ENCODE measurements at places on chromosomes 1 and 21. TPM values are rescaled to one million over a fixed set of nuclear protein-coding genes. Genes with fewer than 3 reads are reported as not detected.

DNA sequence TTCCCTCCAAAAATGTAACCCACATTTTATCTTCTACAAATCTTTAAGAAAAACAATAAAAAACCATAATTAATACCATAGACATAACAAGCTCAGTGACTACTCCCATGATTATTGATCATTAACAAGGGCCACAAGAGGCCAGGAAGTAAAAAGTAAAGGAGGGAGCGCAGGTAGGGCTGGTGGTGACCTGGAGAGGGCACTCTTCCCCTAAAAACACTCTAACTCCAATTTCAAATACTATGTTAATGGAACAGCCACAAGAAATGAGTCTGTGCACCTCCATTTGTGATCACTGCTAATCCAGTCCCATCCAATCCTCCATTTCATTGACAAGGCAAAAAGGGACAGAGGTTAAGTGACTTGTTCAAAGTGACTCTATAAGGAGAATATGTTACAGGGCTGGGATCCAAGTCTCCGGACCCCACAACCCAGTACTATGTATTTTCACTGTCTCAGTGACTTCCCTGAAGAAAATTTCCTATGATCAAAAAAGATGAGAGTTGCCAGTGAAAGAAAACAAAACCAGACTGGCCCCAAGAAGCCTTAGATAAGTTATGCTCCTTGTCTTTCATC, 41.2 kb upstream of the CFAP298 start:
- H3K4me1 ChIP-seq, result no peaks in the 10 kb centered on the region
- H3K4me3 ChIP-seq, result no peak overlapping the region
- no peak for DNase-seq
- H3K27ac ChIP-seq, result no peak overlapping the region

GRCh38 chr1:167774710-167775109, 52.9 kb downstream of the MPZL1 start:
- no peak for DNase-seq
- peaks cover 2% of the 10 kb centered on the region for H3K36me3 ChIP-seq
- no peaks in the 10 kb centered on the region for H3K27me3 ChIP-seq
- H3K4me3 ChIP-seq, result no peak overlapping the region
- H3K4me1 ChIP-seq, result peaks cover 36% of the 10 kb centered on the region

The TINAGL1 gene
- total RNA-seq, result 1,250 TPM

The MTARC1 gene
- 3.7 TPM for total RNA-seq

DNA sequence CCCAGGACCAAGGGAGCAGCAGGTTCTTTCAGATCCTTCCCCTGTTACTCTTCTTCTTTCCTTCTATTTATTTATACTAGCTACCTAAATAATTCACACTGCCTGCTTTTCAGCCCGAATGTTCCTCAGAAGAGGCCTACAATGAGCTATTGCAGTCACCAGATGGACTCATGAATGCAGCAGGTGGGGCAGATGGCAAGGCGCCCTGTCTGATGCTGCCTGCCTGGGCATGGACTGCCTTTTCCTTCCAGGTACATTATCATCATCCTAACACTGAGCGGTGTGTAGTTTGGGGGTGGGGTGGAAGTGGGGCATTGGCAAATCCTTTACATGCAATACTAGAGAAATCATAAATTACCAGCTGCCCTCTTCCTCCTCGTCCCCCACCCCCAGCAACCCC, 17.6 kb downstream of the ESRRG start:
- no peak overlapping the region for H3K27ac ChIP-seq
- no peaks in the 10 kb centered on the region for H3K4me1 ChIP-seq
- no peak overlapping the region for H3K4me3 ChIP-seq
- H3K27me3 ChIP-seq, result no peaks in the 10 kb centered on the region
- DNase-seq, result no peak

- H3K4me3 ChIP-seq, result no peak overlapping the region
- DNase-seq, result no peak
- H3K27me3 ChIP-seq, result no peaks in the 10 kb centered on the region
- H3K27ac ChIP-seq, result no peak overlapping the region
These were observed 339.1 kb downstream of the NTNG1 start for GRCh38 chr1:107479865-107480350.

- H3K36me3 ChIP-seq, result no peaks in the 10 kb centered on the region
- H3K27me3 ChIP-seq, result no peaks in the 10 kb centered on the region
- H3K4me3 ChIP-seq, result no peak overlapping the region
- DNase-seq, result no peak
- H3K27ac ChIP-seq, result no peak overlapping the region
These were observed 111.5 kb downstream of the SEC16B start for GRCh38 chr1:177858332-177858821.

The TCHHL1 gene
- not detected for total RNA-seq

DNA sequence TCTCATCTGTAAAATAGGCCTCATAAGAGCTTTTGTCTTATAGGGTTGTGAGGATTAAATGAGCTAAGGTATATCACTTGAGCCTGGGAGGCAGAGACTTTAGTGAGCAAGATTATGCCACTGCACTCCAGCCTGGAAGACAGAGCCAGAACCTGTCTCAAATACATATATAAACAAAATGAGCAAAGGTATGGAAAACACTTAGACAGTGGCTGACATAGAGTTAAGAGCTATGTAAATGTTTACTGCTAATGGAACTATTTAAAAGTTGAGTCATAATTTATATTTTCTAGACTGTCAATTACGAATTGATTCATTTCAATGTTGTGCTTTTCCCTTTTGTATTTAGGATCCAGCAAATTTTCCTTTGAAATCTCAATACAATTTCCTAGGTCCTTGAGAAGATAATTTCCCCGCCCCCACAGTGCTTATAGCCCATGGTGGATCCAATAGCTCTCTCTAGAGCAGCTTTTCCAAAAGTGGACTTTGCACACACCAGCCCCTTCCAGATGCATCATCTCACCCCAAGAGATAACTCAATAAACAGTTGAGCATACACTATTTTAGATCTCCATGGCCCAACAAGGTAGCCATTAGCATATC, 21.8 kb upstream of the RUNX3 start:
- DNase-seq, result no peak
- H3K27me3 ChIP-seq, result no peaks in the 10 kb centered on the region
- H3K36me3 ChIP-seq, result no peaks in the 10 kb centered on the region
- H3K27ac ChIP-seq, result no peak overlapping the region
- no peak overlapping the region for H3K4me3 ChIP-seq
- no peaks in the 10 kb centered on the region for H3K4me1 ChIP-seq

DNA sequence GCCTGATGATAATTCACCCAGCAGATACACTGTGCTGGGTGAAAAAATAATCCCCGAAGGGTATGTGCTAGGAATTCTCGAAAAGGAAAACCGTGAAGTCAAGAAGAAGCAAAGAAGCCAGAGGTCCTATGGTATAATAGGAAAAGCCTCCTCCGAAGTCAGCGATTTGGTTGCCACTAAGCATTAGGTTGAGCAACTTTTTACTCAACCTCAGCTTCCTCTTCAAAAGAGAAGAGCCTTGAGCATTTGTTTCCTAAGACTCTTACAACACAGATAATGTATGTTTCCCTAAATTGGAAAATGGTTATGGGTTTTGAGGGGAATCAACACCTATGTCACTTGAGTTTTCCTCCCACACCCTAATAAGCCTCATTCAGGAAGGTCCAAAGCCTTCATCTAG, 21.3 kb upstream of the MNDA start:
- H3K27me3 ChIP-seq, result no peaks in the 10 kb centered on the region
- H3K27ac ChIP-seq, result no peak overlapping the region
- no peaks in the 10 kb centered on the region for H3K4me1 ChIP-seq
- no peaks in the 10 kb centered on the region for H3K36me3 ChIP-seq

The AADACL4 gene
- not detected for total RNA-seq

- no peaks in the 10 kb centered on the region for H3K27me3 ChIP-seq
- no peak overlapping the region for H3K27ac ChIP-seq
- no peaks in the 10 kb centered on the region for H3K36me3 ChIP-seq
- no peak overlapping the region for H3K4me3 ChIP-seq
- peaks cover 10% of the 10 kb centered on the region for H3K4me1 ChIP-seq
These were observed 22.4 kb upstream of the SAMD11 start for GRCh38 chr1:901108-901859.

GRCh38 chr1:67314696-67315095, 7.0 kb downstream of the IL12RB2 start:
- no peaks in the 10 kb centered on the region for H3K27me3 ChIP-seq
- H3K4me3 ChIP-seq, result no peak overlapping the region
- H3K27ac ChIP-seq, result no peak overlapping the region
- no peak for DNase-seq

GRCh38 chr21:44352253-44352860, 1.1 kb upstream of the TRPM2 start:
- no peaks in the 10 kb centered on the region for H3K27me3 ChIP-seq
- DNase-seq, result no peak
- H3K4me1 ChIP-seq, result no peaks in the 10 kb centered on the region
- peak overlapping the region; percentile 57 for H3K4me3 ChIP-seq
- H3K27ac ChIP-seq, result peak overlapping the region; percentile 49

DNA sequence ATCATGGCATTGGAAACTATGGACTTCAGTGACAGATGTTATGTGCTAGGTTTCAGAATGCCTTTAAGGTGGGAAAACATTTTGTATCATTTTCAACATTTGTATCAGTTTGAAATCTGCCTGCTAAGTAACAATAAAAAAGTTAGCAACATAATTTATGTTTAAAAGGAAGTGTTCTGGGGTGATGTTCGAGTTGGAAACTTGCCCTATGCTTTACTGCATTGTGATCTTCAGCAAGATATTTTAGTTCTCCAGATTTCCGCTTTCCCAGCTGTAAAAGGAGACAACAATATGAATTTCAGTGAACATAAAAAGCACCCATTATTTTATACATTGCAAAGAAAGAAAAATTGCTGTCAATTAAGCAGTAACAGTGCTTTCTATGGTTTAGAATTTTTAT, 187.4 kb downstream of the DISC1 start:
- H3K4me3 ChIP-seq, result no peak overlapping the region
- H3K27ac ChIP-seq, result no peak overlapping the region
- H3K36me3 ChIP-seq, result no peaks in the 10 kb centered on the region
- no peak for DNase-seq
- H3K4me1 ChIP-seq, result no peaks in the 10 kb centered on the region

The OR6K3 gene
- total RNA-seq, result not detected

The IFNLR1 gene
- 0.14 TPM for total RNA-seq

DNA sequence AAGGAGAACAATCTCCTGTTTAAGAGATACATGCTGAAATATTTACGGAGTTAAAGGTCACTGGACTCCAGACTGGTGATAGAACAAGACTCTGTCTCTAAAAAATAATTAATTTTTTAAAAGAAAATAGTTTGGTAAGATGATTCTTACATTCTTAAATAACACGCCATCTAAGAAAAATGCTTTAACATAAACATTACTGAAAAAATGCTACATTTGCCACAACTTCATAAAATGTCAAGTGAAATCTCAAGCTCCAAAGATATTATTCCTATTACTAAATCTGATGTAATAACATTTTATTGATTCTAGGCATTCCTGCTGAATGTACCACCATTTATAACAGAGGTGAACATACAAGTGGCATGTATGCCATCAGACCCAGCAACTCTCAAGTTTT, 4.1 kb downstream of the ANGPTL3 start:
- H3K36me3 ChIP-seq, result no peaks in the 10 kb centered on the region
- no peak overlapping the region for H3K27ac ChIP-seq
- H3K4me1 ChIP-seq, result peaks cover 12% of the 10 kb centered on the region
- no peak for DNase-seq
- H3K4me3 ChIP-seq, result no peak overlapping the region

The EIF4G3 gene
- 43.1 TPM for total RNA-seq

GRCh38 chr1:231688989-231689388, 62.4 kb downstream of the DISC1 start:
- no peak for DNase-seq
- no peaks in the 10 kb centered on the region for H3K4me1 ChIP-seq
- no peak overlapping the region for H3K4me3 ChIP-seq
- H3K27me3 ChIP-seq, result no peaks in the 10 kb centered on the region

GRCh38 chr1:156114919-156115513, 505 bp downstream of the LMNA start:
- no peak for DNase-seq
- H3K4me1 ChIP-seq, result peaks cover 19% of the 10 kb centered on the region
- H3K4me3 ChIP-seq, result peak overlapping the region; percentile 96
- no peaks in the 10 kb centered on the region for H3K27me3 ChIP-seq

The ATP1A2 gene
- 86.0 TPM for total RNA-seq

The UBL4B gene
- not detected for total RNA-seq

The TAF13 gene
- total RNA-seq, result 66.2 TPM

DNA sequence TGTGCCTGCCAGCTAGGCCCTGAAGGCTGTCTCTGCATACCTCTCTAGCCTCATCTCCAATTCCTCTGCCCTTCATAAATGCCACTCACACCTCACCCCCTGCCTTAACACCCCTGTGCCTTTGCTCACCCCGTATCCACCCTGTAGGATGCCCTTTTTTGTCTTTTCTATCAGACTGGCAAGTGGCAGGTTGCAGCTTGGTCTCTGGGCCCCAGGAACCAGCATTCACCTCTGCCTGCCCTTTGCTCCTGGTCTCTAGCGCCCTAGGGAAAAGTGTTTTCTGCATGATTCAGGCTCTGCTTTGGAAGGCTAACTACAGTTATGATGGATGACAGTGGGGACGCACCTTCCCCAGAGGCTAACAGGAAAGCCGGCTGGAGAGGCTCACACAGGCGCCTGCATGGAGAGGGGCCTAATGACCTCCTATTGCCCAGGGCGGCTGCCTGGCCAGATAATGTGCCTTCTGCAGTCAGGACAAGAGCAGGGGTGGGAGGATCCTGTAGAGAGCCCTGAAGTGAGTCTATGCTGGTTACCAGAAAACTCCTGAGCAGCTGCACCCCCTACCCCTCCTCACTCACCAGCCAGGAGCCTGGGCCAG, 11.2 kb downstream of the KANK4 start:
- no peak overlapping the region for H3K27ac ChIP-seq
- H3K27me3 ChIP-seq, result no peaks in the 10 kb centered on the region
- H3K36me3 ChIP-seq, result no peaks in the 10 kb centered on the region
- H3K4me1 ChIP-seq, result no peaks in the 10 kb centered on the region
- H3K4me3 ChIP-seq, result no peak overlapping the region

DNA sequence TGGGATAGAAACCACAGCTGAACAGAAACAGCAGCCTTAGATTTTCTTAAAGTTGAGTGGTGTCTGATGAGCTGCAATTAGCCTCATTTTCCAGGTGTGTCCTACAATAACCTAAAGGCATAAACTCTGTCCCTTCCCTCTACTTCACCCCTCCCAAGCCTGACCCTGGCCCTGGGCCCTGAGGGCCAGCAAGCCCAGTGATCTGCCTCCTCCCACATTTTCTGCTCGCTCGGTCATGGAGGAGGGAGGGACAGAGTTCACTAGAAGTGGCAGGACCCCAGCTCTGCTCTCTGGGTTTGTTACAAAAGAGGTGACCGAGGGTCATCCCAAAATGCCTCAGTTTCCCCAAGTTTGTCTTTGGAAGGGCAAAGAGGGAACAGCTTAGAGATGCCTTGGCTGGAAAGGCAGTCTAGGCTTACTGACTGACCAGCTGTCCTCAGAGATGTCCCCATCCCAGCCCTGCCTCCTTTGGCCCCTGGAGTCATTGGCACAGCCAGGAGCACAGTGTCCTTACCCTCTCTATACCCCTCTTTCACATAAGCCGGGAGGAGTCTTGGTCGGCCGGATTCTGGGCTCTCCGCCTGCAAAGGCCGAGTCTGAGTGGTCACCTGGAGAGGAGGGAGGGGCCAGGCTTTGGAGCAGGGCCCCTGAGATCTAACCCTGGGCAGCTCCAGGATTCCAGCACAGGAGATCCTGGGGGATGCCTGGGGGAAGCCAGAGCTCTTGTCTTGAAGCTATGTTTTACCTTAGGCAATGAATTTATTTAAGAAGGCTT, 172.7 kb downstream of the PTPRU start:
- DNase-seq, result no peak
- H3K36me3 ChIP-seq, result no peaks in the 10 kb centered on the region
- H3K27me3 ChIP-seq, result no peaks in the 10 kb centered on the region
- H3K4me1 ChIP-seq, result no peaks in the 10 kb centered on the region
- no peak overlapping the region for H3K27ac ChIP-seq
